SK-N-SH (cell line): ENCODE measurements at places on chromosomes 1 and 21. TPM values are rescaled to one million over a fixed set of nuclear protein-coding genes. Genes with fewer than 3 reads are reported as not detected.

GRCh38 chr1:40980453-40981121 is 1.1 kb downstream of the CTPS1 start:
- peak overlapping the region; percentile 94 for H3K27ac ChIP-seq
- H3K4me1 ChIP-seq: peaks cover 36% of the 10 kb centered on the region
- peak overlapping the region; percentile 73 for H3K4me3 ChIP-seq
- H3K36me3 ChIP-seq: peaks cover 21% of the 10 kb centered on the region
- H3K27me3 ChIP-seq: no peaks in the 10 kb centered on the region
- DNase-seq: peak; percentile 44

GRCh38 chr21:32702702-32703101 is 25.1 kb downstream of the SYNJ1 start:
- H3K4me3 ChIP-seq: no peak overlapping the region
- peaks cover 4% of the 10 kb centered on the region; the same call in 1 of the 2 replicates for H3K36me3 ChIP-seq
- DNase-seq: no peak
- H3K27ac ChIP-seq: peak overlapping the region; percentile 44

DNA sequence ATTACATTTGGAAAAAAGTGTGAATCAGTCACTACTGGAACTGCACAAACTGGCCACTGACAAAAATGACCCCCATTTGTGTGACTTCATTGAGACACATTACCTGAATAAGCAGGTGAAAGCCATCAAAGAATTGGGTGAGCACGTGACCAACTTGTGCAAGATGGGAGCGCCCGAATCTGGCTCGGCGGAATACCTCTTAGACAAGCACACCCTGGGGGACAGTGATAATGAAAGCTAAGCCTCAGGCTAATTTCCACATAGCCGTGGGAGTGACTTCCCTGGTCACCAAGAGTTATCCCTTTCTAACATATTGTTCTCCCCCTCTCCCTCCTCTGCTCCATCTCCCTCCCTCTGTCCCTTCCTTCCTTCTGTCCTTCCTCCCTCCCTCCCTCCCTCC is 47.7 kb upstream of the RHOU start:
- no peaks in the 10 kb centered on the region for H3K27me3 ChIP-seq
- H3K36me3 ChIP-seq: no peaks in the 10 kb centered on the region
- no peak overlapping the region for H3K27ac ChIP-seq
- no peak for DNase-seq

GRCh38 chr1:165075725-165076370 is 280.7 kb downstream of the LMX1A start:
- no peaks in the 10 kb centered on the region for H3K36me3 ChIP-seq
- no peaks in the 10 kb centered on the region for H3K27me3 ChIP-seq
- no peaks in the 10 kb centered on the region for H3K4me1 ChIP-seq

DNA sequence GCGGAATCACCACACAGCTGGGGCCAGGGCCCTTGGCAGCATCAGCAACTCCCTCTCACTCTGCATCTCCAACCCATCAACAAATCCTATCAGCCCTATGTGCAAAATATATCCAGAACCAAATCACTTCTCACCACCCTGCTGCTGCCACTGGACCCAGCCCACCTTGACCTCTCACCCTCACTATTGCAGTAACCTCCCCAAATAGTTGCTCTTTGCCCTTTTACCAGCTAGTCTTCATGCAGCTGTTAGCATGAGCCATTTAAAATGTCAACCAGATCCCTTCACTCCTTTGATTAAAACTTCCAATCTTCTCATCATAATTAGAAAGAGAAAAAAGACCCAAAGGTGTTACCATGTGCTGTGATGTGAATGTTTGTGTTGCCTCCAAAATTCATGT is 155.7 kb upstream of the IRF2BP2 start:
- H3K36me3 ChIP-seq: no peaks in the 10 kb centered on the region
- no peaks in the 10 kb centered on the region for H3K27me3 ChIP-seq
- H3K27ac ChIP-seq: no peak overlapping the region
- H3K4me3 ChIP-seq: no peak overlapping the region

DNA sequence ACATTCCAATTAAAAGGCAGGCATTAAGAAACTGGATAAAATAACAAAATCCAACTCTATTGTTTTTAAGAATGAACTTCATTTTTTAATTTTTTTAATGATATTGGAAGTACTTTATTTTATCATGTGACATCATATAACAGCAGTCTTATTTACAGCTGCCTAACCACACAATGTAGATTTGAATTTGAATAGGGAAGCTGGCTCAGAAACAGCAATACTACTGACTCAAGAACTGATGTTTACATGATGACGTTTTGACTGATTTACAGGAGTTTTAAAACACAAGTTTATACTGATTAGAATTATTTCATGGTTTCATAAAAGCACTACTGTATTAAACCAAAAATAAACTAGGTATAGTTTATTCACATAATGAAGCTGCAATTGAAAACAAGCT is 348.7 kb upstream of the NR5A2 start:
- H3K36me3 ChIP-seq: no peaks in the 10 kb centered on the region
- no peak overlapping the region for H3K27ac ChIP-seq
- H3K27me3 ChIP-seq: no peaks in the 10 kb centered on the region; the same call in 1 of the 2 replicates
- DNase-seq: no peak

Gene ARHGEF16
- 0.10 and 0.18 TPM in 2 replicates for polyA plus RNA-seq

Gene TNFRSF18
- polyA plus RNA-seq: 0.05 TPM in 1 of 2 replicates, not detected in the other

Gene CELA2A
- polyA plus RNA-seq: not detected in 2 replicates
